ENCODE measurements at places on chromosomes 4 and X.
A peak's percentile ranks its signal among the peaks of the same experiment; 100 is the strongest.

GRCh38 chr4:125325733-125326132, 11.0 kb downstream of the FAT4 start:
- DNase-seq = no peak

DNA sequence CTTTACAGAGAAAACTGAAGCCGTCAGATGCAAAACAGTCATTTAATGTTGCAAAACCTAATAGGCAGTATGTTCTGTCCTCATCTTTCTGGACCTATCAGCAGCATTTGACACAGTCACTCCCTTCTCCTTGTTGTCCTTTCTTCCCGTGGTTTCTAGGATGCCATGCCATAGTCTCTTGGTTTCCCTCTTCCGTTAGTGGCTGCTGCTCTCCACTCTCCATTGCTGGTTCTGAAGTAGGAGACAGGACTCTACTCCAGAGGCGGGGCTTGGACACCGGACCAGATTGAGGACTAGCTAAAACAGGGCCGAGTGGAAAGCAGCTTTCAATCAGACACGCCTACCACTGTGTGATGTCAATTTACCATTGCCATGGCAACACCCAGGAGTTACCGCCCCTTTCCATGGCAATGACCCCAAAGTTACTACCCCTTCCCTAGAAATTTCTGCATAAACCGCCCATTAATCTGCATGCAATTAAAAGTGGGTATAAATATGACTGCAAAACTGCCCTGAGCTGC, 88.8 kb upstream of the CCDC160 start:
- DNase-seq = no peak

- no peak for DNase-seq
These were observed 1.5 kb downstream of the IL1RAPL2 start for GRCh38 chrX:104567506-104567905.

DNA sequence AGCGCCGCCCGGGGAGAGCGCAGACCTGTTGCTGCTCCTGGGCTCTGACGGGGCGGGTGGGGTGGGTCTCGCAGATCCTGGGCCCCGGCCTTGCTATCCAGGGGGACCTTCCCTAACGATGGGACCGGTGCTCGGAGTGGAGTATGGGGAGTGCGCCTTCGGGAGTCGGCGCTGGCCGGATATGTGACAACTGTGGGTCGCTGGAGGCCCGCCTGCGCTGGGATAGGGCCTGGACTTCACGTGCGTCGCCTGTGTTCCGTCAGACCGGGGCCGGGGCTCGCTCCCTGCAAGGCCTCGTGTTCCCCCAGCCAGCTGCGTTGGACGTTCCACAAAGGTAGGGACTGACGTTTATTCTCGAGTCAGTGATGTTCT, 1.3 kb downstream of the TBL1X start:
- peak; percentile 57 for DNase-seq

Data from right kidney (tissue), 9 donors.